Endodermal cell (in vitro differentiated cells): ENCODE measurements at places on chromosomes 6 and 20. TPM values are rescaled to one million over a fixed set of nuclear protein-coding genes. Genes with fewer than 3 reads are reported as not detected.

DNA sequence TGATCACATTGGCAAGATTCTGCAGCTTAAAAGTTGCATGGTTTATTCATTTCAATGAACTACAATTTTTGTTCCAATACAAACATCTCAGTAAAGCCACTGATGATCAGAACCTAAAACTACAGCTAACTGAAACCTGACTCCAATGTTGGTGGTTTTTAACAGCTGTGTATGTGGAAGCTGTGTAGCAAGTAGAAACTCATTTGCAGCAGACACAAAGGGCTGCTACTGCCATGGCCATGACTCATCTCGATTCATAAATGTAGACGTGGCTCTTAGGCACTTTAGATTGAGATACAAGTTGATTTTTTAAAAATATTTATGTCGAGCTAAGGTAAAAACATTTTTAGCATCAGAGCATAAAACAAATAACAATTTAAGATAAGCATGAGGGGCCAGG lies 19.5 kb upstream of the MAP3K4 start:
- DNase-seq, result no peak
- no peaks in the 10 kb centered on the region for H3K36me3 ChIP-seq
- H3K4me1 ChIP-seq, result peaks cover 22% of the 10 kb centered on the region

DNA sequence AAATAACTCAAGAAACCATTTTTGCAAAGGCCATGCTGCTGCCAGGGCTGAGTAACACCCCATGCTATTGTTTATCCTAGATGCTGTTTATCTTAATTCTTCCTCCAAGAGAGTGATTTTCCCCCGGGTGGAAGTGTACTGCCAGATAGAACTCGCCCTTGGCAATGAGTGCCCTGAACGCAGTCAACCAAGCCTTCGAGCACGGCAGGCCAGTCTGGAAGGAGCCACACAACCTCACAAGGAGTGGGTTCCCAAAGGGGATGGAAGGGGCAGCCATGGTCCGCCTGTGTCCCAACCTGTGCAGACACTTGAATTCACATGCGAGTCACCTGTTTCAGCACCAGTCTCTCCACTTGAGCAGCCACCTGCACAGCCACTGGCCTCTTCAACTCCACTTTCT lies 31.9 kb downstream of the PNPLA1 start:
- H3K27me3 ChIP-seq, result no peaks in the 10 kb centered on the region
- H3K27ac ChIP-seq, result no peak overlapping the region
- peak; percentile 41 for DNase-seq
- H3K36me3 ChIP-seq, result no peaks in the 10 kb centered on the region
- H3K4me3 ChIP-seq, result no peak overlapping the region

The TUBB1 gene
- total RNA-seq, result not detected in 2 replicates

DNA sequence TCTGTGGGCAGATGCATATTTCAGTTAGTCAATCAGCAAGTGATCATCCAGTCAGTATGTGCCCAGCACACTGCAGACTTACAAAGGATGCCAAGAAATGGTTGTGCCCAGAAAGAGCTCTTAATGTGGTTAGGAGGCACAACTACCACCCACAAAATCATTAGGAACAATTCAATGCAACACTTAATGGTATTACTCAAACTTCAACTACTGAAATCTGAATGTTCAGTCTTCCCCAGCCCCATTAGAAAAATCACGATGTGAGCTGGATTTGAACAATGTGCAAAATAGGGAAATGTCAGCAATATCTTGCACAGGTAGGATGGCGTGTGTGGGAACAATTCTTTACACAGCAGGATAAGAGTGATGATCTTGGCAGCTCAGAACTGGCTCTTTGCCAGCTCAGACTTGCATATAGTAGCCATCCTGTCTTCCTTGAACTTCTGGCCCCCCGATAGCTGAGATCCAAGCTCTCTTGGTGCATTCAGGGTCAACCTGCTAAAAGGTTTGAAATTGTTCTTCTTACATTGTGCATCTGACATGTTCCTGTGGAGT lies 556.7 kb upstream of the HTR1E start:
- no peaks in the 10 kb centered on the region for H3K27me3 ChIP-seq
- no peak overlapping the region for H3K4me3 ChIP-seq
- no peak overlapping the region for H3K27ac ChIP-seq
- no peaks in the 10 kb centered on the region for H3K4me1 ChIP-seq
- no peaks in the 10 kb centered on the region for H3K36me3 ChIP-seq
- no peak for DNase-seq

DNA sequence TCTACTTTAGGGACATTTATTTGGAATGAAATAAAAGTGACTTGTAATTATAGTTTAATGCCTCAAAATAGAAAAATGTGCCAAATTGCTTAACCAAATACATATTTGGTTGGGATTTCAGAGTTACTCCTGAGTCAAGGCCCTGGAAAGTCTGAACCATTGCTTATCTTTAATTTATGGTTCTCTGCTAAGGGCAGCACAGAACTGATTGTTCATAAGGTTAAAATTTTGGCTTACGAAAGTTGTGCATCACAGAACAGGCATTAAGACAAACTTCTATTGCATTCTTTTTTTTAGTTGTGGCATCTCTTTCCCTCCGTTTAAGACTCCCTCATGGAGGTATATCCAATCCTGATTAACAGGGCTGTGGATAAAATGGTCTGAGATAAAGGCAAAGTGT lies 92.2 kb upstream of the TENT5A start:
- no peak for DNase-seq
- no peaks in the 10 kb centered on the region for H3K27me3 ChIP-seq
- H3K27ac ChIP-seq, result no peak overlapping the region
- H3K36me3 ChIP-seq, result no peaks in the 10 kb centered on the region

GRCh38 chr6:28488916-28489365 lies 26.7 kb downstream of the GPX6 start:
- peak; percentile 84 for DNase-seq
- H3K27ac ChIP-seq, result no peak overlapping the region
- no peaks in the 10 kb centered on the region for H3K27me3 ChIP-seq
- peak overlapping the region; percentile 90 for H3K4me3 ChIP-seq
- H3K4me1 ChIP-seq, result no peaks in the 10 kb centered on the region

- no peaks in the 10 kb centered on the region for H3K27me3 ChIP-seq
- H3K4me1 ChIP-seq, result peaks cover 5% of the 10 kb centered on the region
- no peak overlapping the region for H3K27ac ChIP-seq
- no peaks in the 10 kb centered on the region for H3K36me3 ChIP-seq
Observed at GRCh38 chr6:125558241-125558843, 191.1 kb upstream of the HEY2 start.

- peak; percentile 71 for DNase-seq
- H3K36me3 ChIP-seq, result no peaks in the 10 kb centered on the region
- H3K4me1 ChIP-seq, result no peaks in the 10 kb centered on the region
- H3K4me3 ChIP-seq, result peak overlapping the region; percentile 91
Observed at GRCh38 chr6:27176523-27177484, 70.7 kb upstream of the PRSS16 start.
